Stimulated activated CD8-positive, alpha-beta memory T cell treated with anti-CD3 and anti-CD28 coated beads, Interleukin-7, amount 100 ng/mL, for 48 hours (primary cell): ENCODE measurements at places on chromosomes 7 and 10.

DNA sequence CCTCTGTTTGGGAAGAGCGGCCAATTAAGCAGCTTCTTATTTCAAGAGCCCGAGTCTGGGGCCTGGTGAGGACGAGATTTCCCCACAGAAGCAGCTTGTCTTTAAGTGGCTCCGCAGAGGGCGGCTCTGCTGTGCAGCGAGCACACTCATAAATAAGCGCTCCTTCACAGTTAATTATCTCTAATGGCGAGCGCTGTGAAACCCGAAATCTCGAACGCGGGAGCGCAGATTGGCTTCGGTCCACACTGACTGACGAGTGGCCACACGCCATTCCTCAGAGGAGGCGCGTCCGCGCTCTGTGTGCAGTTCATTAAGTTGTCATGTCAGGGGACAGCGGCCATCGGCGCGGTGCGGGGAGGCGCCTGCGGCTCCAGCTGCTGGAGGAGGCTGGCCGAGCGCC is 560.9 kb downstream of the DNAJB6 start:
- DNase-seq: no peak

- DNase-seq: no peak
Observed at GRCh38 chr10:125006188-125006680, 64.3 kb downstream of the ZRANB1 start.

- no peak for DNase-seq
Observed at GRCh38 chr10:21080261-21080660, 183.2 kb upstream of the NEBL start.

GRCh38 chr7:105402221-105403095 is 13.7 kb upstream of the SRPK2 start:
- DNase-seq: no peak

- DNase-seq: no peak
Observed at GRCh38 chr10:73872190-73872710, 2.1 kb downstream of the CAMK2G start.
